ENCODE measurements at places on chromosomes 6 and 20. TPM values are rescaled to one million over a fixed set of nuclear protein-coding genes. Genes with fewer than 3 reads are reported as not detected.
A peak's percentile ranks its signal among the peaks of the same experiment; 100 is the strongest.

DNA sequence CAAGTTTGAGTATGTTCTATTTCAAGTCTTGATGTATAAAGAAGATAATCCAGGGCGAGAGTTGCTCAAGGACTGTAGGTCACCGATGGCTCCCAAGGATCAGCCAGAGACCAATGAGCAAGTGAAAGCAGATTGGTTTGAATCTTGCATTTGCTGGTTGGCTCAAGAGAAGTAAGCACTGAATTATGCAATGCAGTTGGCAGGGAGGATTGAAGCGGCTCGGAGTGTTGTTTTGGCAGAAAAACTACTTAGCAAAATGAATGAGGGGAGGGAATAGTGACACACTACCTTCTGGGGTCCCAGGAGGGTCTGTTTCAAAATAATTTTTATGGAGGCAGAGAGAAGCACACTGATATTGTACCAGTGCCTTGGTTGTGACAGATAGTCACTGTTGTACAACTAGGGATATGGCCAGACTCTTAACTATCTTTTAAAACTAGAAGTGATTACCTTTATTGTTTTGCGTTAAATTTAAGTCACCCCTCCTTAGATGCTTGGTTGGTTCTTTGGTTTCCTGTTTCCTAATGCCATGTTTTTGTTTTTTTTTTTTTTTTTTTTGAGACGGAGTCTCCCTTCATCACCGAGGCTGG lies 15.7 kb downstream of the SASH1 start:
- no peak for DNase-seq

DNA sequence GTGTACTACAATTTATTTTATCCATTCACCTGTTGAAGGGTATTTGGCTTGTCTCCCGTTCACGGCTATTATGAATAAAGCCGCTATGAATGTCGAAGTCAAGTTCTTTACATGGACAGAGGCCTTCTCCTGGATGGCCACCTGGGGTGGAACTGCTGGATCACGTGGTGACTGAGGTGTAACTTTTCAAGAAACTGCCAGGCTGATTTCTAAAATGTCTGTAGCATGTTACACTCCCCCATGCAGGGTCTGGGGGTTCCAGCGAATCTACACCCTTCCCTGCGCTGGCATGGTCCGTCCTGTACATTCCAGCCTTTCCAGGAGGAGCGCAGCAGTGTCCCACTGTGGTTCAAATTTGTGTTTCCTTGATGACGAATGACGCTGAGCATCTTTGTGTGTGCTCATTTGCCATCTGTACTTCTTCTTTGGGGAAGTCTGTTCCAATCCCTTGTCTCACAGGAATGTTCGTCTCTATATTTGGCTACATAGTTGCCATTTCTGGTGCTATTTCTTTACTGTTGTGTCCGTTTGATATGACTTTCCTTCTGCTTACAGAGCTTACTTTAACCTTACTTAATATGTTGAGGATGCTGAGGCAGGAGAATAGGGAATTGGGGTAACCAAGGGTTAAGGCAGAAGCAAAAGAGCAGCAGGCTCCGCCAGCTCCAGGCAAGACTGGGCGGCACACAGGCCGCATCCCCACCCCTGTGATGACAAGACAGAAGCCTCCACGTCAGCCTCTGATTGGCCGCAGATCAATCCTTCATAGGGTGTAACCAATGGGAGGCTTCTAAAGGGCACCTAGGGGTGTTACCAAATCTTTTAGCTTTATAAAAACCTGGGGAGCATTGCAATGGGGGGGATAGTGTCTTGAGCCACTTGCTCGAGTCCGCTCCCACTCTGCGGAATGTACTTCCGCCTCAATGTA lies 106.6 kb downstream of the TAF4 start:
- peak; percentile 22 for DNase-seq

DNA sequence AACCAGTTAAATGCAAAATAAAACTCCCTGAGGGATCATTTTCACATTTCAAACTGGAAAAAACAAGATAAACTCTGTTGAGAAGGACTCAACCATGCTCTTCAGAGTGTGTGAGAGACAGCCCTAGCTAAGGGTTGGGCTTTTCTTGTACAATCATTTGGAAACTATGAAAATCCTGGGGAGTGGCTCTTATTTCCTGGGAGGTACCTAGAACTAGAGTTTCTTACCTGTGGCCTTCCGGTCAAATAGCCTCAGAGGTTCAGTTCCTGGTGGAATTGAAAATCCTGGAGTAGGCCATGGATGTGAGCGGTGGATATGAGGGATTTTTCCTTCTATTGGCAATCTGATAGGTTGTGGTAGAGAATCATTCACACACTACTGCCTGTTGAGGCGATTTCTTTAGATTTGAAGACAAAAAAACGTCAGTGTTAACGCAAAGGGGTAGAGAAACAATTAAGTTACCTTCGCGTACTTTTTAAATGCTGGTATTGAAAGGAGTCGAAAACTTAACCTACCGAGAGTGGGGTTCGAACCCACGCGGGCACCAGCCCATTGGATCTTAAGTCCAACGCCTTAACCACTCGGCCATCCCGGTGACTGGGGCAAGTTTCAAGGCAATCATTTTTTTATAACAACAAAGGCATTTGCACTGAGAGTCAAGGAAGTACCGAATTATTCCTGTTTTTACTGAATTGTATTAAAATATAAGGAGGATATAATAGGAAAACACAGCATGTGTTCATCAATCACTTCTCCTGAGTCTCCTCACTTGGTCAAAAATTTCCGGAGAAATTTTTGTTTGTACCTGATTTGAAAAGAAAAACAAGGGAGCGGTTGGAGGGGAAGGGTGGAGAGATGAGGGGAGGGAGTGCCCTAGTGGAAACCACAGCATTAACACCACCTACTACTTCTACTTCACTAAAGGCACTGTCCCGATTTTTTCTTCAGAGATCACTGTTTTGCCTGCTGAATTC lies 191.3 kb downstream of the OR2B2 start:
- no peak for DNase-seq

DNA sequence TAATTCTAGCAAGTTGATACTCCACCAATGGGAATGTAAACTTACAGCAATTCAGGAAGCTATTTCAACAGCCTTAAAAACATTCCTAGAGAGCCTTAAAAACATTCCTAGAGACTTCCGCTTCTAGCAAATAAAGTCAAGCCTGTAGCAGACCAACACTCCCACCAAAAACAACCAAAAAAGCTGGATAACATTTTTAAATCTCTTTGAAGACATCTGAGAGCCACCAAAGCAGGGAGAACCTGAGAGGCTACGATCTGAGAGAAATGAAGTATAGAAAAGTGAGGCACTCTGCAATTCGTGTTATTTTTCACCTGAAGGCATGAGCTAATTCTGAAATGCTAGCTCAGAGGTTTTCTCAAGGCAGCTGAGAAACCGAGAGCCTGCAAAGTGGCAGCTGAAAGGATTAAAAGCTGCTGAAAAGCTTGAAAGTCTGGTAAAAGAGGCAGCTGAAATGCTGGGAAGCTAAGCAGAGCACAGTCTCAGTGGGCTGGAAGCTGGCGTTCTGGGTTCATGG lies 20.9 kb downstream of the GPR63 start:
- no peak for DNase-seq

- no peak for DNase-seq
Observed at GRCh38 chr6:122400121-122400450, 634 bp downstream of the HSF2 start.

DNA sequence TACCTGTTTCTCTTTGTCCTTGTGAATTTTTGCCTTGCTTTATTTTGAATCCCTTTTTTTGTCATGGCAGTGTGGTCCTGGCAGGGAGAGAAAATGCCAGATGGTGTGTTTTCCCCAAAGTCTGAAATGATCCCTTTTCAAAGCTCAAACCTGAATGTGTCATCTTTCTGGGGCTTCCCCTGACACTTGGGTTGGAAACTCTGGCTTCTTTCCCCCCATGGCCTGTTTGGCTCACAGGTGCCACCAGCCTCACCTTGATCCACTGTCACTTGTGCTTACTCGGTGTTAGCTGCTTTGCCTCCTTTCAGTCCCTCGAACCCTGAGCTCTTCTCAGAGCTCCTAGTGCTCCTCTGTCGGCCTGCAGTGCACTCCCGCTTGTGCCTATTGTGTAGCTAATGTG lies 22.3 kb downstream of the MYBL2 start:
- no peak for DNase-seq

DNA sequence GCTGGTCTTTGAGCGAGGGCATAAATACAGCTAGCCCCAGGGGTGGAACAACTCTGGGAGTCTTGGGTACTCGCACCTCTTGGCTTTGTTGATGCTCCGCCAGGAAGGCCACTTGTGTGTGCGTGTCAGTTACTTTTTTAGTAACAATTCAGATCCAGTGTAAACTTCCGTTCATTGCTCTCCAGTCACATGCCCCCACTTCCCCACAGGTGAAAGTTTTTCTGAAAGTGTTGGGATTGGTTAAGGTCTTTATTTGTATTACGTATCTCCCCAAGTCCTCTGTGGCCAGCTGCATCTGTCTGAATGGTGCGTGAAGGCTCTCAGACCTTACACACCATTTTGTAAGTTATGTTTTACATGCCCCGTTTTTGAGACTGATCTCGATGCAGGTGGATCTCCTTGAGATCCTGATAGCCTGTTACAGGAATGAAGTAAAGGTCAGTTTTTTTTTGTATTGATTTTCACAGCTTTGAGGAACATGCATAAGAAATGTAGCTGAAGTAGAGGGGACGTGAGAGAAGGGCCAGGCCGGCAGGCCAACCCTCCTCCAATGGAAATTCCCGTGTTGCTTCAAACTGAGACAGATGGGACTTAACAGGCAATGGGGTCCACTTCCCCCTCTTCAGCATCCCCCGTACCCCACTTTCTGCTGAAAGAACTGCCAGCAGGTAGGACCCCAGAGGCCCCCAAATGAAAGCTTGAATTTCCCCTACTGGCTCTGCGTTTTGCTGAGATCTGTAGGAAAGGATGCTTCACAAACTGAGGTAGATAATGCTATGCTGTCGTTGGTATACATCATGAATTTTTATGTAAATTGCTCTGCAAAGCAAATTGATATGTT lies 19.2 kb downstream of the IRF4 start:
- no peak for DNase-seq

DNA sequence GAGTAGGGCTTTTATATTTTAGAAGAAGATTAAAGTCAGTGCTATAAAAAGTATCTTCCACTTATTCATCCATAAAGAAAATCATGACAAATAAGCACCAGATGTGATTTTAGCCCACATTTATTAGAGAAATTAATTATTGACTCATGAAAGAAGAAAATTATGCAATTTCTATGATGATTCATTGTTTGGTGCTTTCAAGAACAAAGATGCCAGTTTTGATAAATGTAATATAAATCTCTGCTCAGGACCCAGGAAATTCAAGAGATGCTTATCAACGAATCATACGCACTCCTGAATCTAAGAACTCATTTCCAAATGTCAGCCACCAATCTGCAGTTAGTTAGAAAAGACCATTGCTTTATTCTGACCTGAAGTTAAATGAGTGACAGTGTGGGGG lies 211.4 kb downstream of the ARHGAP18 start:
- no peak for DNase-seq

DNA sequence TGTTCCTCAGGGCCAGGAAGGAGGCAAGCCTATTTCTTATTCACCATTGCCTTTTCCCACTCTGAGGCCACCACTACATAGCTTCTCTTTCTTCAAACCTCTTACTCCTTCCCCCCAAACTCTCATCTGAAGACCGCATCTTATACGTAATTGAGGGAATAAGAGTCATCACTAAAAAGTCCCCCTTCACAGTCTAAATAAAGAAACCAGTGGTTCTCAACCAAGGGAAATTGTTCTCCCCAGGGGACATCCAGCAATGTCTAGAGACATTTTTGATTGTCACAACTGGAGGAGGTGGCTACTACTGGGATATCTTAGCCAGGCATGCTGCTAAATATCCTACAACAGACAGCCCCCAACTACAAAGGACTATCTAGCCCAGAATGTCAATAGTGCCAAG lies 327.6 kb upstream of the CNR1 start:
- no peak for DNase-seq

DNA sequence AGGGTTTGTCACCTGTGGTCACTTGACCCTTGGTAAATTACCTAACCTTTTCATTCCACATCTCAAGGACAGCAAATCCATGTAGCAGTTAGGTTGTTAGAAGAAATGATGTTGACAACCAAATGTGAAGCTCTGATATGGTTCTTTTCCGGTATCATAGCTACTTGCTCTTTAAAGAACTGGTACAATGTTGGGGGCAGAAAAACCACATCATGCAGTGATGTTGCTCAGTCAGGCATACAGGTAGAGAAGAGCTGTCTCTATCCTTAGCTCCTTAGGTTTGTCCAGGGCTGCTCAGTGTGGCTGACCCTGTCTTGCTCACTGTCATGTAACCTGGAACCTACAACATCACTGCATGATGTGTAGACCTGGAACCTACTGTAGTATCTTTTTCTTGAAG lies 135.5 kb downstream of the LRRC1 start:
- no peak for DNase-seq

GRCh38 chr20:7672571-7672970 lies 267.7 kb downstream of the HAO1 start:
- no peak for DNase-seq

DNA sequence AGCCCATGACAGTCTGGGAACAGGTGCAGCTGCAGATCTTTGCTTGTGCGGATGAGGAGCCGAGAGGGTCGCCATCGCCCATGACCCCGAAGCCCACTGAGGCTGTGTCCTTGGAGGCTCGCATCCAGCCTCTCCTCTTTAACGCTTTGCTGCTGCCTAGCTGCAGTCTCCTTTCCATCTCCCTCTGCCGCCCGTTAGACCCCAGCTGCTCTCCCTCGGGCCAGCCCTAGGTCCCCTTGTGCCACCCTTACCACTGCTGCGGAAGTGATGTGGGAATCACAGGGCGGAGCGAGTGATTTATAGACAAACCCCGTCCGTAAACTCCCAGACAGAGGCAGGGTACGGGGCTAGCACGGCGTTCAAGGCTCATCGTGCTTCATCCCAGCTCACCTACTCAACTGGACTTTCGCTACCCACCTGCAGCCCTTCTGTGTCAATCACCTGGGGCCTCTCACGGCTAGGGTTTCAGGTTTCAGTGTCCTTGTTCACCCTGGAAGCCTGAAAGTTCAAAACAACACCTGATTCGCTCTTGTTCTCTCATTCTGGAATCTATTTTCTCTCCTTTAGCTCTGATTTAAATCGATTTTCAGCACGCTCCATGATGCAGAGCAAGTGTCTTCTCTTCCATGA lies 76.1 kb downstream of the PAX1 start:
- no peak for DNase-seq

GRCh38 chr20:14913896-14914620 lies 576.6 kb upstream of the FLRT3 start:
- DNase-seq = no peak

DNA sequence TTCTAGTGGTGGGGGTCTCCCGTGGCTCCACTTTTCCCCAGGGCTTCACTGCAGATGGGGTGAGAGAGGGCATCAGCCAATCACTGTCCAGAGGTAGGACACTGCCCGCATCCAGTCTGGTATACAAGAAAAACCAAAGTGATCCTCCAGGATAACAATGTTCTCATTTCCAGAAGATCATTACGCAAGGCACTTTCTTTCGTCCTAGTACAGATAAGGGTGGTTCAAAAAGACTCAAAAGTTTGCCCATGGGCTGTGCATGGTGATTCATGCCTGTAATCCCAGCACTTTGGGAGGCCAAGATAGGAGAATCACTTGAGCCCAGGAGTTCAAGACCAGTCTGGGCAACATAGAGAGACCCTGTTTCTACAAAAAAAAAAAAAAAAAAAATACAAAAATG lies 16.4 kb downstream of the GMDS start:
- no peak for DNase-seq

SNRPB gene
- total RNA-seq = 787 TPM

GDAP1L1 gene
- total RNA-seq = not detected

TUBB2A gene
- total RNA-seq = 291 TPM

PHIP gene
- 21.8 TPM for total RNA-seq

MDFI gene
- not detected for total RNA-seq

VSTM2L gene
- 1.4 TPM for total RNA-seq

MEP1A gene
- total RNA-seq = not detected

PGK2 gene
- not detected for total RNA-seq

SLC22A16 gene
- not detected for total RNA-seq

ARMH2 gene
- not detected for total RNA-seq

PPP1R16B gene
- 0.14 TPM for total RNA-seq

SIRPB1 gene
- total RNA-seq = 0.74 TPM

Data from A172 (cell line).